ENCODE measurements at places on chromosomes 1 and 21. TPM values are rescaled to one million over a fixed set of nuclear protein-coding genes. Genes with fewer than 3 reads are reported as not detected.
A peak's percentile ranks its signal among the peaks of the same experiment; 100 is the strongest.

TFF2 gene
- not detected for total RNA-seq

GRCh38 chr1:219340796-219341195 lies 167.1 kb downstream of the LYPLAL1 start:
- peak; percentile 26 for DNase-seq

DNA sequence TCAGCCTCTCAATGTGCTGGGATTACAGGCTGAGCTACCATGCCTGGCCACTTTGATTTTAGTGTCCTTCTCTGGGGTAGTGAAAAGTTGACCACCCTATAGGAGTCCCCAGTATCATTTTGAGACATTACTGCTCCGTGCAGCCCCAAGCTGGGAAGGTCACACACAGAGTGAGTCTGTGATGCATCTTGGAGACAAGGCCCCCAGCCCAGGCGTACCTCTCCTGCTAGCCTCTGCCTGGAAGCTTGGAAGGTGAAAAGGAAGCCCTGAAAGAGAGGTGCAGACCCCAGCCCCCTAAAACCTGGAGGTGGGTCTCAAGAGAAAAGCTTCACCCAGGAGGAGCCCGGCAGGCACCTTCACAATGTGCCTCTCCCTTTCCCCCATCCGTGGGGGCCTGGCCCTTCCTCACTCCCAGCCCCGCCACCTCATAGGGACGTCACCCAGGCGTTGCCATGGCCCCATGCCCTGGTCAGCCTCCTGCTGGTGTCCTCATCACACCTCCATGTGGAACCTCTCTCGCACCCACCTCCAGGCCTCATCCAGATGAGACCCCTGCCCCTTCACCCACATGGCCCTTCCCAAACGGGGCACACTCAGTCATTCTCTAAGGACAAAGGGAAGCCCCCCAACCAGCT lies 5.6 kb upstream of the ARF1 start:
- no peak for DNase-seq

DENND1B gene
- 3.3 TPM for total RNA-seq

DNA sequence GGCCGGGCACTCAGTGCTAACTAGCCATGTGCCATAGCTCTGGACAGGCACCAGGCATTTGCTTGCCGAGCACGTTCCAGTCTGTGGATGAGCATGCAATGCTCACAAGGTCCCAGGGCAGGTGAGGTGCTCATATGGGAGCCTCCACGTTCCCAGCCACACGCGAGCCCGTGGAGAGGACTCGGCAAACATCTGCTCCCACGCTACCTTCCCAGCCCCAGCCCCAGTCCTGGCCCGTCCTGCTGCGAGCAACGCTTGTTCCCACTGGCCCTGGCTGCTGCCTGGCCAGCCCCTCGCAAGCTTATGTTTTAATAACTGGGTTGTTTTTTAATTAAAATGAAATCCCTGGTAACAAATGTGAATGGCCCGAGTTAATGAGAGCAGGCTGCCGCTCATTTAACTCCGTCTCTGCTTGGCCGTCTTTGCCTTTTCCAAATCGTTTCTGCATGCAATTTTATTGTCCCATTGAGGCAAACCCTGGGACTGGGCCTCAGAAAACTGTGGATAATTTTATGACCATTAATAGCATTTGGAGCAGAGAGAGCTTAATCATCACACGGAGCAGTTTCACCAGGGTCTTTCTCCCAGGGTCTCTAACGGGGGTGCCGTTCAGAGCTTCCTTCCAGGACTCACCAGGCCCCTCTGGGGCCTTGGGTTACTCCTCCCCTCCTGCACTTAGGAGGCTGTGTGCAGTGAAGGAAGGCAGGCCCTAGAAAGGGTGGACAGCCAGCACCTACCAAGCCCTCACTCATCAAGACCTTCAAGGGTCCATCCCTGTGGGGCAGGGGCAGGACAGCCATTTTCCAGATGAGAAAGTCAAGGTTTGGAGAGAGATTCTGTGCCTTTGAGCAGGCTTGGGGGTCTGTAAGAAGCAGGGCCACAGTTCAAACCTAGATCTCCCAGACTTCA lies 136.8 kb downstream of the GLIS1 start:
- no peak for DNase-seq

OR10J1 gene
- total RNA-seq, result not detected

DNA sequence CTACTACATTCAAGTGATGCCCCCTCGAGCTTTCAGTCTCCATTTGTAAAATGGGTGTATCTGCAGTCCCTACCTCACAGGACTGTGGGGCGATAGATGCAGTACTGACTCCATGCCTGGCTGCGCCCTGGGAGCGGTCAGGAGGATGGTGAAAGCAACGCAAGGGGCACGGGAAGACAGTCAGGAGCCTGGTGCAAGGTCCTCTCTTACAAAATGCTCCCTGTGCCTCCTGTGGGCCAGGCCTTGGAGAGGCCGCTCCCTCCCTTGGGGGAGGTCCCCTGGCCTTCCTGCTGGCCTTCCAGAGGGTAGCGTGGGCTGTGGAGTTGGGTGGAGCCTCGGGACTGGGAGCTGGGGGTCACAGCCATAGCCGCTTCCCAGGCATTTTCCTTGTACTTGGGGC lies 21.6 kb downstream of the FAM151A start:
- no peak for DNase-seq

GPX7 gene
- 8.9 TPM for total RNA-seq

GRCh38 chr1:43339584-43340232 lies 2.1 kb downstream of the MPL start:
- no peak for DNase-seq

DNA sequence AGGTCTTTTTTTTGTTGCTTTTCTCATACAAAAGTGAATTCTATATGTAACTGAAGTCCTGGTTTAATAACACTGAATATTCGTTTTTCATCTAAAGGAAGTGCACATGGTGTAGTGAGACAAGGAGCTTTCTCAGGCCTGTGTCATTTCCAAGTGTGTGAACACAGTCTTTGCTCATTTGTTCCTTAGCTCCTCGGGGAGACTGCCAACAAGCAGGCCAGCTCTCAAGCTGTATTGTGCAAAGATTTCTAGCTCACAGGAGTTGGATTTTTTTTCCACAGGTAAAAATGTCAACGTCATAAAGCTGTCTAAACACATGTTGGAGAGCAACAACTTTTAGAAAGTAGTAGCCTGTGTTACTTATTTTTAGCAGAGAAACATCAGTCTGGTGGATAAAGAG lies 87.8 kb upstream of the S1PR1 start:
- peak; percentile 84 for DNase-seq

SGIP1 gene
- total RNA-seq, result 68.9 TPM

- no peak for DNase-seq
Observed at GRCh38 chr1:206967096-206967849, 3.0 kb downstream of the FCAMR start.

RAVER2 gene
- 13.9 TPM for total RNA-seq

DNA sequence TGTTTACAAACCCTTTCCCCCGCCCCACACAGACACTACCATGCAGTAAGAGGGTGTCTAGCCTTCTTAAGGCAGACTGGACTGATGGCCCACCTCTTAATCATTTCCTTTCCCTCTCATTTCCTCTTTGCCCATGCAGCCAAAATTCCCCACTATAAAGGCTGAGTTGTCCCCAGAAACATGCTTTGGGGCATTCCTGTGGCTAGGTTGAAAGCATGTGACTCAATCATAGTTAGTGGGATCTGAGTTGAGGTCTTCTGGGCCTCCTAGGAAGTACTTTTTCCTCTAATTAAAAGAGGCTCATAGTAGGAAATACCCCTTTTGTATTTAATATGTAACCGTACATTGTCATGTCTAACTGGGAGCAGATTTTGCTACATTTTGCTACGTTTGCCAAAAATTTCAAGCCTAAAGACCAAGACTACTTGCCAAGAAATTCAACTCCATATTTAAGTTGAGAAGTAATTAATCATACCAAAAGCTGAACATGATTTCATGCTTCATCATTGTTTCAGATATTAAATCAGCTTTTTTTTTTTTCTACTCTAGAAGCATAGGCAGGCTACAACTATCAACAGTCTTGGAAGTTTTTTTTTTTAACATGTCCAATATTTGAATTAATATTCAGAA lies 174.7 kb downstream of the ADGRL4 start:
- peak; percentile 78 for DNase-seq

OPTC gene
- total RNA-seq, result not detected

DNA sequence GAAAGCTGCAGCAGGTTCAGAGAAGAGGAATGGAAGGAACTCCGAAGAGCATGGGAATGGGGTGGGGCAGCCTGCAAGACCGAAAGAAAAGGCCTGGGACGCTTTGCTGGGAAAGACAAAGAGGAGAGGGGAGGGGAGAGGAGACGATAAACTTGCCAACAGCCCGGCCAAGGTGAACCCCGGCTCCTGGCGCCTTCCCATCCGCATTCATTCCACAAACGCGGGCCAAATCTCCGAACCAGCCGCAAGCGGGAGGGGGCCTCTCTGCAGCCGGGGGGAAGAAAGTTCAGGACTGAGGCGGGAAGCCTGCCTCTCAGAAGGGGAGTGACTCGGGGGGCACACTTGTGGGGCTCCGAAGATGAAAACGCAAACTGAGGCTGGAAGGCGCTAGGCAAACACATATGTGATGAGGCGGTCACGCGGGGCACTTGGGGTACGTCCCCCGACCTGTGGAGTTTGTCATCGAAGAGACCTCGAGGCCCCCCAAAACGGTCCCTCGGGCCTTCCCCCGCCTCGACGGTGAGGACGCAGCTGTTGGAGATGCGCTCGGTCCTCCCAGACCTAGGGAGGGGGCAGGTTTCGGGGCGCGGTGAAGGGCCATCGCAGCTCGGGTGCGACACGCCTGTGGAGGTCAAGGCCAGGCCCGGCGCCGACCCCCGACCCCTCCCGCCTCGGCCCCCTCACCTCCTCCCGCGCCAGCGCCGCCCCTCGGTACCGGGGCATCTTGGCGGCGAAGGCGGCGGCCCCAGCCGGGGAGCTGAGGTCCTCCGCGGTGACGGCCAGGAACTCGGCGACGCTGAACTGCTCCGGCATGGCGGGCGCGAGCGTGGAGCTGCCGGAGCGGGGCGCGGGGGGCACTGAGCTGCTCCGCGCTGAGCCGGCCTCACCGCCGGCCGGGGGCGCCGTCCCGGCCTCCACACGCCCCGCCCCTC lies at the start of gene ASAP3:
ASAP3 (minus strand) TSS at position 859 of the 932 bp plus-strand sequence; CDS start at position 813, 46 bp downstream.
- peak; percentile 28 for DNase-seq

OR2AK2 gene
- not detected for total RNA-seq

GRCh38 chr1:116871779-116872146 lies 38.0 kb upstream of the PTGFRN start:
- DNase-seq, result no peak

- no peak for DNase-seq
Observed at GRCh38 chr1:88175631-88176226, 508.3 kb upstream of the PKN2 start.

- no peak for DNase-seq
Observed at GRCh38 chr1:233293556-233294446, 1.7 kb downstream of the PCNX2 start.

- DNase-seq, result no peak
Observed at GRCh38 chr21:44944596-44944995, 4.8 kb downstream of the SLX9 start.

DMBX1 gene
- not detected for total RNA-seq

- DNase-seq, result no peak
Observed at GRCh38 chr1:232477728-232478127, 152.2 kb downstream of the SIPA1L2 start.

DNA sequence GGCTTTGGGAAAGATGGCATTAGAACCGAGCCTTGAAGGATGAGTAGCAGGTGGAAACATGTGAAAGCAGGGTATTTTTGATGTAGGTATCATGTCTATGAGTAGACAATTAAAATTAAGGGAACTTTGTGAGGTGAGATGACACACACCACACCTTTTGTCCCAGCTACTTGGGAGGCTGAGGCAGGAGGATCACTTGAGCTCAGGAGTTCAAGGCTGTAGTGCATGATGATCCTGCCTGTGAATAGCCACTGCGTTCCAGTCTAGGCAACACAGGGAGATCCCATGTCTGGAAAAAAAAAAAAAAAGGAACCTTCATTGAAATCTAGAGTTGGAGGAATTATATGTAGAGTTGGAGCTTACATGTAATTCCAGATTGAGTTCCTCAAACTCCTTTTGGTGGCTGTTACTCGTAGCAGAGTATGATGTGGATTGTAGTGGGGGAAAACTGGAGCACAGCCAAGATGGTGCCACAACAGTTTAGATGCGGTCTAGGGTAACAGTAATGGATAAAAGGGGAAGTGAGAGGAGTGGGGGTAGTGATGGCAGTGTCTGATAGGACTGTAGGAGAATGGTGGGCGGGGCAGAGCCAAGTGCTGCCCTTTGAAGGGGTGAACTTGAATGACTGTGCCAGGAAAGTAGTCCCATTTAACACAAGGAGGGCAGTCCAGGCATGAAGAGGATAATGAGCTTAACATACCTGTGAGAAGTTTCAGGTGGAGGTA lies 17.4 kb downstream of the AK4 start:
- DNase-seq, result no peak

- DNase-seq, result peak; percentile 82
Observed at GRCh38 chr1:39410915-39411436, 80.5 kb upstream of the BMP8A start.

DDX59 gene
- total RNA-seq, result 17.7 TPM

DNA sequence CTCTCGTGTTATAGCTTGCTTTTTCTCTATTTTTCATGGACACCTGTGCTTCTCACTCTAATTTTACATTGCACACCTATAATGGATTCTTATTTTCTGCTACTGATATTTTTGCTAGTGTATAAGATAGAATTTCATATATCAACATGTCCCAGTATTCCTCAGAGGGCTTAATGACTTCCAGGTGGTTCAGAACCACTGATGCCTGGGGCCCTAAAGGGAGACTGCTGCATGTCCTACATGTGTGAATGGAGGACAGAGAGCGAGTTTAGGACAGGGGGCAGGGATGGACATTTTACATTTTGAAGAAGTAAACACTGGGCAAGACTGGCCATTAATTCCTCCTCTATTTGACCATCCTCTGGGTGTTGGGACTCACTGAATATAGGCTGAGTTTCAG lies 100.6 kb downstream of the DISC1 start:
- no peak for DNase-seq

DNA sequence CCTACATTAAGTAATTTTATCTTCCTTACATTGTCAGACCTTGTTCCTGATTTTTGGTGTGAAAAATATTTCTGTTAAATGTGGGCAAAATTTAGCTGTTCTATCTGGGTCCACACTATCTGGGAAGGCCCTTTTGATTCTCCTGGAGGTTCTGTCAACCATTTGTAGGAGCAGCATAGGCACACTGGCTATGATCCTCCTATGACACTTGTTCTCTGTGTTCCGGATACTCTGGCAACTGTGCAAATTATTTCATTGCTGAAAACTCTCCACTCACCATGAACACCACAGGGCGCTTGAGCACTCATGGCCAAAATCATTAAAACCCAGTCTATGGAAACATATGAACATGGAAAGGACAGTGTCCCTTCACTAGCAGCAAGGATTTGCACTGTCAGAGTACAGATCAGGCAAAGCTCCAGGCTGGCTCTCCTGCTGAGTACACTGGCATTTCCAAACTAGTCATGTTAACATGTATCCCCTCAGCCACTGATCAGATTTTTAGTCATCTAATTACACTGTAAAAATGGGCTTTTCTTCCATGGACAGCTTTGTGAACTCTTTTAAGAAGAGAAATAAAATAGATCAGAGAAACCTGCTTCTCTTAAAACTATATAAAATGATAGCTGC lies 43.9 kb upstream of the SGIP1 start:
- DNase-seq, result peak; percentile 32

- no peak for DNase-seq
Observed at GRCh38 chr1:221778535-221779142, 36.8 kb upstream of the DUSP10 start.

Measured in endothelial cell of umbilical vein (primary cell).